BE2C (cell line): ENCODE measurements at places on chromosomes 11 and 22.

- no peak for DNase-seq
Observed at GRCh38 chr22:36985211-36985889, 33.9 kb downstream of the TST start.

DNA sequence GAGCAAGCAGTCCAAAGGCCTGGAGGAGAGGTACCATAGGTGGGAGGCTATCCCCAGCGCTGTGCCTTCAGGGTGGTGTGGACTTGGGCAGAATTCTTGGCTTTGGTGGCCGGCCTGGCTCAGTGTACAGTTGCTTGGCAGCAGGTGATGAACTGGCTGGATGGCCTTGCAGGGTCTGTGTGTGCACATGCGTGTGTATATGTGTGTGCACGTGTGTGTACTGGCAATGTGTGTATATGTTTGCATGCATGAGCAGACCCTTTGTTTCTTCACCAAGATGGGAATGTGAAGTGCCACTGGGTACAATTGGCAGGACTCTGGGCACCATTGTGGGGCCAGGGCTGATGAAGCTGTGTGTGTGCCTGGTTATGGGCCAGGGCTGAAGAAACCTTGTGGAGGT is 53.0 kb downstream of the CEP164 start:
- DNase-seq: no peak

- no peak for DNase-seq
Observed at GRCh38 chr11:5203366-5203765, 2.9 kb upstream of the OR51V1 start.

DNA sequence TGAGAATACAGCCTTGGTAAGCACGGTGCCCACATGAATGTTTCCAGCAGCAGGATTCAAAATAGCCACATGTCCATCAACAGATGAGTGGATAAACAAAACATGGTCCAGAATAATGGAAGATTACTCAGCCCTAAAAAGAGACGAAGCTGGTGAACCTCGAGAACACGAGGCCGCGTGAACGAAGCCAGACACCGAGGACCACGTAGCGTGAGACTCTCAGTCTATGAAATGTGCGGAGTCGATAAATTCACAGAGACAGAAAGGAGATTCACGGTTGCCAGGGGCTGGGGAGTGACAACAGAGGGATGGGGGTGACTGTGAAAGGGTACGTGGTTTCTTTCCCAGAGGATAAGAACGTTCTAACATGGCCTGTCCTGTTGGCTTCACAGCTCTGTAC is 2.9 kb upstream of the ASCL2 start:
- DNase-seq: no peak

- peak; percentile 89 for DNase-seq
Observed at GRCh38 chr11:72326151-72326848, 82.3 kb upstream of the PHOX2A start.

- no peak for DNase-seq
Observed at GRCh38 chr11:96607864-96608558, 218.2 kb downstream of the JRKL start.

DNA sequence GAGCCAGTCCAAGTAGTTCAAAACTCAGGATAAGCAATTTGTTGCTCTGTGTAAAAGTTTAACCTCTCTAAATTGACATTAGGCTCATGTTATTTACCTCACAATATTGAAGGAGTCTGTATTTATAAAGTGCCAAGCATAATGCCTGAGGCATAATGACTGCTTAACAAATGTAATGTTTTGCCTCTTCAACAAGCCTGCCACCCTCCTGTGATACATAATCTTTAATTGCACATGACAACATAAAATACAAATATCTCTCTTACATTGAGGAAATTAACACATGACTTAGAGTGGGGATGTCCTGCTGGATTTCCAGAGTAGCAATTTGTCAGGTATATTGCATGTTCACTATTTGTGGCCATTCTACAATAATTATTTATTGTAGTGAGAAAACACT is 469.2 kb upstream of the ANO5 start:
- no peak for DNase-seq

DNA sequence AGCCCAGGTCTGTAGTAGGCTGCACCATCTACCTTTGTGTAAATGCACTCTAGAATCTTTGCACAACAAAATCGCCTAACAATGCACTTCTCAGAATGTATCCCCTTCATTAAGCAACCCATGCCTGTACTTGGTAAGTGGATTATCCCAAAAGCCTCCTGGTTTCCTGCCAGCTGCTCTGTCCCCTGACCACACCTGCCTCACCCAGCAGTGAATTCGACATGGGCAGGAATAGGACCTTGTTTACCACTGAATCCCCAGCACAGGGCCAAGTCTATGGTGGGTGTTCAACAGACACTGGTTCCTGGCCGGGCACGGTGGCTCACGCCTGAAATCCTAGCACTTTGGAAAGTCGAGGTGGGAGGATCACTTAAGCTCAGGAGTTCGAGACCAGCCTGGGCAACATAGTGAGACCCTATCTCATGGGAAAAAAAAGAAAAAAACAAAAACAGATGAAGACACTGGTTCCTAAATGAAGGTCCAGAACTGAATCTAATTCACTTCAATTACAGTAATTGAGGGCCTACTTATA is 5.1 kb upstream of the SYCE3 start:
- DNase-seq: no peak

GRCh38 chr11:102599642-102600261 is 25.4 kb downstream of the MMP20 start:
- no peak for DNase-seq

GRCh38 chr11:94010136-94010535 is 11.0 kb upstream of the HEPHL1 start:
- no peak for DNase-seq

DNA sequence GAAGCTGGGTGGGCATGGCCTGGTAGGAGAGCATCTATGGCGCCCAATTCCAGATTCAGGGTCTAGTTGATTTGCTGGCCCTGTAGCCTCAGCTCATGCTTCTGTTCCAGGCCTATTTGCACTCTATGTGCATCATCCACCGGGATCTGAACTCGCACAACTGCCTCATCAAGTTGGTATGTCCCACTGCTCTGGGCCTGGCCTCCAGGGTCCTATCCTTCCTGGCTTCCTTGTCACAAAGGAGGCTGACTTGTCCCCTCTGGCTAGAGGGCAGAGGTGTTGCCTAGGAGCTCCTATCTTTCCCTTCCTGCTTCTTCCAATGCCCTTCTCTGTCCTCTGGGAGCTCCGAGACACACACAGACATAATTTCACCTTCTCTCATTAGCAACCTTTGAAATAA is 21.3 kb downstream of the PIK3IP1 start:
- DNase-seq: no peak

GRCh38 chr11:117876059-117876340 is 458 bp downstream of the FXYD6 start:
- no peak for DNase-seq

DNA sequence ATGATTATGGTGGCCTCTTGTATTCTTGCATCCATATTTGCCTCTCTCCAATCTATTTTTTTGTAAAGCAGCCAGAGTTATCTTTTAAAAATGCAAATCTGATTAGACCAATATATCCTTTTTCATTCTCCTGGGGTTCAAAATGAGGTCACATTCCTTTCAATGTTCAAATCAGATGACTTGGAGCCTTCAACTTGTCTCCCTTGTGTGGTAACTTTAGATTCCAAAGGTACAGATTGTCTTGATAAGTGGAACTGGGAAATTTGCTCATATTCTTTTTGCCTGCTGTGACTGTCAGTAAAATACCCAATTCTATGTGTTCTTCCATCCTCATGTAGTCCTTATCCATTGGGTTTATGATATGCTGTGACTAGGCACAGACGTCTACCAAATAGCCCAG is 15.1 kb upstream of the CAPRIN1 start:
- no peak for DNase-seq

- DNase-seq: no peak
Observed at GRCh38 chr11:116166573-116167465, 606.0 kb downstream of the BUD13 start.

- peak; percentile 94 for DNase-seq
Observed at GRCh38 chr11:65606876-65607613, 7.0 kb downstream of the MAP3K11 start.

GRCh38 chr11:5197536-5197935 is 2.9 kb downstream of the OR51V1 start:
- DNase-seq: no peak

DNA sequence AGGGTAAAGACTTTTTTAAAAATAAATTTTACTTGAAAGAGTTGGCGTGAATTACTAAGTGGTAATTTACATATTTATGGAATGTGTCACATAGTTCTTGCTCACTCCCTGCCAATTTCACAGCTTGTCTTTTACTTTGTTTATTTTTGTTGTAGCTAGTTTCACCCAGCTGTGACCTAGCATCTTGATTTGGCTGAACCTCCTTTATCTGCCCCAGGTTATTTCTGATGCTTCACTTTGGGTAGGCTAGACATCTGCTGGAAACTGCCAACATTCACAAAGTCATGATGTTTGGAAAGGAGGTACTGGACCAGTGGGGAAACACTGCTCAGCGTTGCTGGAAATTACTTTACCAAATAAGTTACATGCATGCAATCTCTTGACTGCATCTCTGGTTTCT is 1676.0 kb upstream of the RAG2 start:
- DNase-seq: no peak

DNA sequence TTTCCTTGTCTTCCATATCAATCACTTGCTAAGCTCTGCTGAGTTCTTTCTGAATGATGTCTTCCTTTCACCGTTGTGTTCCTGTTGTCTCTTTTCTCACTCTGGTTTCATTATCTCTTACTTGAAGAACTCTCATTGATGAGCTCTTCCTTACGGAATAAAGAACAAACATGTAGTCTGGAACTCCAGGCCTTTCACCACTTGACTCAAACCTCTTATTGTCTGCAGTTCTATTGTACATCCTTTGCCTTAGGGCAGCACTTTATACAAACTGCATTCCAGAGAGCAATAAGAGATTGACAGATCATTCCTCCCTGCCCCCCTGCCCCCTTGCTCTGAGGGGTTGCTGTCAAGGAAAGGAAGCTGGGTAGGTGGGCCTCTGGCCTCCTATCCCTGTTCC is 517.4 kb downstream of the TMEM135 start:
- no peak for DNase-seq

GRCh38 chr11:122847466-122847865 is 9.2 kb downstream of the CRTAM start:
- DNase-seq: no peak

GRCh38 chr11:11657218-11657955 is 35.6 kb upstream of the GALNT18 start:
- no peak for DNase-seq

GRCh38 chr11:46278387-46279125 is 1.1 kb downstream of the CREB3L1 start:
- no peak for DNase-seq

DNA sequence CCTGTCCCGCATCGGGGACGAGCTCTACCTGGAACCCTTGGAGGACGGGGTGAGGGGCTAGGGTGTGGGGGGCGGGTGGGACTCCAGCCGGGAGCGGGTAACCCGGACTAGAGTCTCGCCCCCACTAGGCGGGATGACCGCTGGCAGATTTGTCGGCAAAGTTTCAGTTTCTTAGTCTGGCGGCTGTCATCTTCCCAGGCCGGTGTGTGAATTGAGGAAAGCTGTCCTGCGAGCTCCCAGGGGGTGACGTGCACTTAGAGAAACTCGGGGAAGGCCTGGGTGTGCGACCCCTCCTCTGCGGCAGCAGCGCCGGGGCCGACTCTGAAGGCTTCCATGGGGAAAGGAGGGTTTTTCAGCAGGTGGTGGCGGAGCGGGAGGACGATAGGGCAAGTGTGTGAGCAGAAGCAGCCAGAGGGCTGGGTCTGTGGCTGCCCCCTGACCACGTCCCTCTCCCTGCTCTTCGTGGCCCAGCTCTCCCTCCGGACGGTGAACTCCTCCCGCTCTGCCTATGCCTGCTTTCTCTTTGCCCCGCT is 463 bp downstream of the RAD9A start:
- DNase-seq: no peak

DNA sequence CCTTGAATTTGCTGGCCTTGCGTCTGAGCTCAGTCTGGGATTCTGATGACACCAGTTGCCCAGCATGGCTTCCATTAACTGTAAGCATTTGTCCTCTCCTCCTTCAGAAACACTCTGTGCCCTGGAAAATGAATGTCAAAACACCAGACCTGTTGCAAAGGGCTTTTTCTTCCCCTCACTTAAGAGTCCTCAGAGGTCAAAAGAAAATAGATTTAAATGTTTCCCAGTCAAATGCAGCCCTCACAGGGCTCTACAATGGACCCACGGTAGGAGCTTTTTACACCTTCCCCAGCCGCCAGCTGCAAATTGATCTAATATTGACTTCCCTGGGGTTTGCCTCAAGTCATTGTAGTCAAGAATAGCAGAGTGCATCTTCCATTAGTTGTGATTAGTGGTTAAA is 332.2 kb downstream of the INSC start:
- no peak for DNase-seq

DNA sequence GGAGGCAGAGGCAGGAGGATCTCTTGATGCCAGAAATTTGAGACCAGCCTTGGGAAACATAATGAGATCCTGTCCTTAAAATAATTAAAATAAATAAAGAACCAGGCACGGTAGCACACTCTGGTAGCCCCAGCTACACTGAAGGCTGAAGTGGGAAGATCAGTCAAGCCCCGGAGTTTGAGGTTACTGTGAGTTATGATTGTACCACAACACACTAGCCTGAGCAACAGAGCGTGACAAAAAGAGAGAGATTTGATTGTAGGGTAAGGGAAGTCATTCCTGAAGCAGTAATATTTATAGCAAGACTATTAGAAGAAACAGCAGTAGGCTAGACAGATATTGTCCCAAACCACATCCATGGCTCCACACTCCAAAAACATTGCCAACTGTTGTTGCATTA is 1408.4 kb upstream of the TENM4 start:
- no peak for DNase-seq
